Cardiac fibroblast (primary cell): ENCODE measurements at places on chromosomes 11 and 22.

DNA sequence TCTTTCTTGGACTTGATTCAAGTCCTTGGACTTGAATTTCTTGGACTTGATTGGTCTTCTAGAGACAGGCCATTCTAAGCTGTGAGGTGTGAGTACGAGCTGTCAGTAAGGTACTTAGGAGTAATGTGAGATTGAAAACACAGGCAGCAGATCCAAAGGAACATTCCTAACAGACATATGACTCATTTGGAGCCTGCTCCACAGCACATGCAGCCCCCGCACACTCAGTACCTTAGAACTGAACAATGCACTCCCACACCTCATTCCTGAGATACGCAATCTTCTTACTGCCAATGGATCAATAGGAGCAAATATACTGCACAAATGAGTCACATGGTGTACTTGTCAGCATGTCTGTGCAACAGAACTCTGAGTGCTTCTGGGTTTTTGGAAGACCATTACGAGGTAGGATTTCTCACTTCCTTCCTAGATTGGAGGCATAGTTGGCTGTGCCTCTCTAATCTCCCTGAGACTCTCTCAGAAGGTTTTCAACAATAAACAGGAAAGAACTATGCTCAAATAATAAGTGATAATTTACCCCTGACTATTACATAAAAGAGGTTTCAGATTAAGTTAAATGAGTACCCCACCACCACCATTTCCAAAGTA is 243.1 kb downstream of the KCNA4 start:
- DNase-seq, result peak; percentile 88

GRCh38 chr11:118979434-118979833 is 7.9 kb downstream of the FOXR1 start:
- no peak for DNase-seq

GRCh38 chr22:19814428-19814827 is 40.2 kb downstream of the GNB1L start:
- DNase-seq, result no peak

DNA sequence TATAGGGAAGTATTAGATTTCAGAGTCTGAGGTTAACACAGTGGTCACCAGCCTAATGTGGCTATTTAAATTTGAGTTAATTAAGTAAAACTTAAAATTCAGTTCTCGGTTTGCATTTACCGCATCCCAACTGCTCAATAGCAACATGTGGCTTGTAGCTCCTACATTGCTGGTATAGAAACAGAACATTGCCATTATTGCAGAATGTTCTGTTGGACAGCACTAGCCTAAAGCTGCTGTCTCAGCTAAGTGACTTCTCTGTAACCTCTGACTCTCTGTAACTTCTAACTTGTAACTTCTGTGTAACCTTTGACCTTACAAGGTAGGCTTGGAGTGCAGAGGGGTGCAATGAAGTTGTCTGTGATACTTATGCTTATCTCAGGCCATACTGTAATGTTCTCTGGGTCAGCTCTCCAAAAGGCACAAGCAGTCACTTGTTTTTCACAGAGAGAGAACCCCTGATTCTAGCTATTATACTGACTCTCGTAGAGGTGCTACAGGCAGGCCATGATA is 78.7 kb downstream of the ZNRF3 start:
- DNase-seq, result no peak

GRCh38 chr22:22843848-22844247 is 43.8 kb upstream of the IGLL5 start:
- no peak for DNase-seq

DNA sequence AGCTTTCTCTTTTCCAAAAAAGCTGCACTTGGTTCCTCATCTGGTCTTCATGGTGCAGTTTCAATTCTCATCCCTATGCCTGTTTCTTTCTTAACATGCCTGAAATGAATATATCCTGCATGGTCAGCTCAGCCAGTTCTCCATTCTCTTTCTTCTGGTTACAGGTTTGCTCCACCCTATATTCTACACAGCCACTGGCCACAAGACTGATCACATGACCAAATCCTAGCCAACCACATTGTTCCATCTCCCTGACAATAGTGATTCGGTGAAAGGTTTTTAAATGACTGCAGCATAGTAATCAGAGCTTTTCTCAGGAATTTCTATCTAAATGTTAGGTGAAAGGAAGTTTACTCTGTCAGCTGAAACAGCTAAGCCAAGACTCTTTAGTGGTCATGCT is 891.4 kb downstream of the METTL15 start:
- no peak for DNase-seq

DNA sequence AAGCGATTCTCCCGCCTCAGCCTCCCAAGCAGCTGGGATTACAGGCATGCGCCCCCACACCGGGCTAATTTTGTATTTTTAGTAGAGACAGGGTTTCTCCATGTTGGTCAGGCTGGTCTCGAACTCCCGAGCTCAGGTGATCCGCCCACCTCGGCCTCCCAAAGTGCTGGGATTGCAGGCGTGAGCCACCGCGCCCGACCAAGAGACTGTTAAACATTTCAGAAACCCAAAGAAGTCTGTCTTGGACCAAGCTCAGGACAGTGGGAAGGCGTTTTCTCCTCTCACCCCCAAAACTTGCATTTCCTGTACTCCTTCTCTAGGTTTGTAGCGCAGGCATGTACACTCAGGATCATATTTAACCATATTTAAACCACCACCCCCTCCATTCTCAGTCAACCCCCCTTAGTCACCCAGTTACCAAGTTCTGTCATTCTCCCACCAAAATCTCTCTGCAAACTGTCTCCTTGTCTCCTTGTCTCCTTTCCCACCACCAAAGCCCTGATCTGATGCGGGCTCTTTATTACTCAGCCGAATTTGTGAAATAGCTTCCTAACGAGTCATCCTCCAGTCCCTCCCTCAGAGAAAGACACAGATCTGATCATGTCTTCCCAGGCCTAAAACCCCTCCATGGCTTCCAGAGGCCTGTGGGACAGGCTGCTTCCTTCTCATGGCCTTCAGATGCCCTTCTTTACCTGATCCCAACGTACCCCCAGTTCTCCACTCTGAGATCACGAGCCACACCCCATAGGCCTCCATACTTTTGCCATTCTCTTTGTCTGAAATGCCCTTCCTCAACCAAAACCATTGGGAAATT is 29.0 kb upstream of the CREB3L1 start:
- peak; percentile 98 for DNase-seq

DNA sequence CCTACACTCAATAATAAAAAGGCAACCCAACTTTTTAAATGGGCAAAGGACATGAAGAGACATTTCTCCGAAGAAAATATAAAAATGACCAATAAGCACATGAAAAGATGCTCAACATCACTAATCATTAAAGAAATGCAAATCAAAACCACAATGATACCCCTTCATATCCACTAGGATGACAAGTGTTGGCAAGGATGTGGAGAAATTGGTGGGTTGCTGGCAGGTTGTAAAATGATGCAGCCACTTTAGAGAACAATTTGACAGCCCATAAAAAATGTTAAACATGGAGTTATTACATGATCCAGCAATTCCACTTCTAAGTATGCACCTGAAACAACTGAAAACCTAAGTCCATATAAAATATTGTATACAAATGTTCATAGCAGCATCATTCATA is 73.2 kb upstream of the LMO2 start:
- no peak for DNase-seq

DNA sequence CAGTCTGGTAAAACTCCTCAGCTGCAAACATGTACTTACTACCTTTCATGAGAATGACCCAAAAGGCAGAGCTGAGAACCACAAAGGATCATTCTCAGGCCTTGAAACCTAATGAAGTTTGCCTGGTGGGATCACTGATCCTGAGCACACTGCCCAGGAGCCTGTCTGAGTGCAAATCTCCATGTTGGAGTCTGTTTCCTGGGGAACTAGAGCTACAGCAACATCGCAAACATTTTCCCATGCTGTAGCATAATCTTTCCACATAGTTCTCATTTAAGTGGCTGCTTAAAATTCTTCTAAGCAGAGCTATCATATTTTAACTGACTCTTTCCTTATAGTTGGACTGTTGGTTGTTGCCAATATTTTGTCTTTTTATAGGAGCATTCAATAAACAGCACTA is 58.5 kb downstream of the GUCY1A2 start:
- peak; percentile 16 for DNase-seq

- no peak for DNase-seq
These were observed 60.8 kb upstream of the ZBED5 start for GRCh38 chr11:10918698-10919097.

- no peak for DNase-seq
These were observed 1.7 kb upstream of the MRTFA start for GRCh38 chr22:40638261-40638660.

- no peak for DNase-seq
These were observed 130.0 kb upstream of the NTM start for GRCh38 chr11:131240421-131240820.

- DNase-seq, result no peak
These were observed 14.6 kb upstream of the CTSD start for GRCh38 chr11:1778141-1778911.

GRCh38 chr11:103085758-103086365 is 6.1 kb downstream of the DCUN1D5 start:
- peak; percentile 70 for DNase-seq

GRCh38 chr11:64654958-64655541 is 64.0 kb downstream of the SLC22A12 start:
- DNase-seq, result no peak

DNA sequence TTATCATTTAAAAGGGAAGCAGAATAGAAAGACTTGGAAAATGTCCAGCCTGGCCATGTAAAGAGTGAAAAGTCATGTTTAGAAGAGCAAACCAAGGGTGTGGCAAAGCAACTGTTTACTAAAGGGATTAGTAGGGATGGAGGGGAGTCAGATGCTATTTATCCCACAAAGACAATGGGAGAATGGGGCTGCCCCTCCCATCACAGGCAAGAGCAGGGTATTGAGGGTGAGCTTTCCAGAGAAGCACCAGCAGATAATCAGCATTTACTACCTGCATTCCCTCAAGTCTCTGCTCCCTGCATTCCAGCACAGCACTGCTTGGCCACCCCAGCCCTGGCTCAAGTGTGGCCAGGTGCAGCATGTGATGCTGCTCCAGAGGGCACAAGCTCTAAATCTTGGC is 18.5 kb upstream of the QSER1 start:
- DNase-seq, result no peak

DNA sequence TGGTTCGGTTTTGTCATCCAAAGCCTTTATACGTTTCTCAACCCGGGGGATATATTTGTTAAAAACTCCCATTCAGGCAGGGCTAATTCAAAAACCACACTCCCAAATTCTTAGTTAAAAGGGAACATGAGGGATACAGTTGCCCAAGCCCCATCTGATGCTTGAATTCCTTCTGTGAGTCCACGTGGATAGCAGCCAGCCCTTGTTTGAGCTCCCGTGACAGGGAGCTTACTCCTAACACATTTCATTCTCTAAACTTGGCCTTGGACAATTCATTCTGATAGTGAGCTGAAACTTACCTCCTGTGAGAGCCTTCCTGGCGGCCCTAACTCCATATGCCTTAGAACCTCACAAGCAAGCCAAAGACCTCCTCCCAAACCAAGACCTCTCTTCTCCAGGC is 357.5 kb downstream of the TENM4 start:
- peak; percentile 51 for DNase-seq
